Glomerular endothelial cell (primary cell): ENCODE measurements at places on chromosomes 13 and 19. TPM values are rescaled to one million over a fixed set of nuclear protein-coding genes. Genes with fewer than 3 reads are reported as not detected.

DNA sequence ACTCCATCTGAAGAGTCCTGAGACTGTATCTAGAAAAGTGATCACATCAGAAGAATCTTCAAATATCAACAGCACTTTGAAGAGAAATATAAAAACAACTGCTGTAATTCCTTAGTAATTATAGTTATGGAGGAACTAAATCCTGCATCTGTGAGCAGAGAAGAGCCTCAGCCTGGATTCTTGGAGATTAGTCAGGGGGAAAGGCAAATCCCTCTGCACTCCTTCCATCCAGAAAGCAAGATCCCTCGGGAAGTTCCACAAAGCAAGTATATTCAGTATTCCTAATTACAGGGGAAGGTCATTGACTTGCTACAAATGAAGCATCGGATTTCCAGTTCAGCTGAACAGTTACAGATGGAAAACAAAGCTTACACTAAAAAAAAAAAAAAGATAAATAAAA is 256.6 kb upstream of the IPO5 start:
- DNase-seq: no peak

The PALM gene
- total RNA-seq: 48.9 and 52.8 TPM in 2 replicates

- DNase-seq: no peak
Observed at GRCh38 chr19:16678498-16678897, 17.6 kb downstream of the TMEM38A start.

The UGGT2 gene
- 22.9 and 32.7 TPM in 2 replicates for total RNA-seq
